ENCODE measurements at places on chromosomes 1 and 21. TPM values are rescaled to one million over a fixed set of nuclear protein-coding genes. Genes with fewer than 3 reads are reported as not detected.

- DNase-seq: peak; percentile 0
These were observed 18.6 kb upstream of the PADI1 start for GRCh38 chr1:17186216-17186909.

DNA sequence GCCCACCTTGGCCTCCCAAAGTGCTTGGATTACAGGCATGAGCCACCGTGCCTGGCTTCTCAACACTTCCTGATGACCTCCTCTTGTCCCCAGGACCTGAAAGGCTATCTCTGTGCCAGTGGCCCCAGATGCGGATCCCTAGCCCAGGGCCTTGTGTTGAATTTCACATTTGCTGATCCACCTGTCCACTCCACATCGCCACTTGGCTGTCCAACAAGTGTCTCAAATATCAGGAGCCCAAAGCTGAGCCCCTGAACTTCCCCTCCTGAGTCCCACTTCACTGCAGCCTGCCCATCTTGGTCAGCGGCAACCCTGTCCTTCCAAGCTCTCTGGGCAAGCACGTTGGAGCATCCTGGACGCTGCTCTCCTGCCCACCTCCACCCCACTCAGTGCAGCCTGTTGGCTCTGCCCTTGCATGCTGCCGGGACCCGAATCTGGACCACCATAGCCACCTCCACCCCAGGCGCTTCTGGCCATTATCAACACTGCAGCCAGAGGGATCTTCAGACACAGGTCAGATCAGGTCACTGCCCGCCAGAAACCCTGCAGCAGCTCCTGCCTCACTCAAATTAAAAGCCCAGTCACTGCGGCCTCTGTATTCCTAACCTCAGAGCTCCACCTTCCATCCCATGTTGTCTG is 352.5 kb upstream of the VAMP3 start:
- no peak for DNase-seq

GRCh38 chr1:220776720-220777326 is 9.9 kb upstream of the MTARC1 start:
- peak; percentile 78 for DNase-seq

DNA sequence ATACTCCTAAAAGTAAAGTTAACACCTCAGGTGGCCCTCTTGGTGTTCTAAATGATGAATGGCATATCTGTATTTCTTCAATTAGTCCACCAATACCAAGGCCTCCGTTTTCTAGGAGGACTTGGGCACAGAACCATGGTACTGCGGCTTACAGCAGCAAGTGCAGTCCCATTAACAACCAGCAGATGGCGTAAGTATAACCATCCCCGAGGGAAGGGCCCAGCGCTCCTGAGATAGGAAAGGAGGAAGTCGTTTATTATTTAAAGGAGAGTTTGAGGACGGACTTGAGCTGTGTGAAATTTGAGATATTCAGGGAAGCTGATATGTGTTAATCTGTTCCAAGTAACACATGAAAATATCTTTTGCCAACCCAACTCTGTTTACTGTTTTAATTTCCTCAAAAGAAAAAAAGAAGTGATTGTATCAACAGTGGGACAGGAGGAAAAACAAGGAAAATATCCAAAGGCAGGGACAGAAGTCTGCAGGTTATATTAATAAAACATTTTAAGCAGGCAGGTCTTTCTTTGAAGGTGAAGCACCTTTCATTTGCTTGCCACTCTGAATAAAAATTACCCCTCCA is 37.7 kb upstream of the KCNJ15 start:
- DNase-seq: peak; percentile 76

DNA sequence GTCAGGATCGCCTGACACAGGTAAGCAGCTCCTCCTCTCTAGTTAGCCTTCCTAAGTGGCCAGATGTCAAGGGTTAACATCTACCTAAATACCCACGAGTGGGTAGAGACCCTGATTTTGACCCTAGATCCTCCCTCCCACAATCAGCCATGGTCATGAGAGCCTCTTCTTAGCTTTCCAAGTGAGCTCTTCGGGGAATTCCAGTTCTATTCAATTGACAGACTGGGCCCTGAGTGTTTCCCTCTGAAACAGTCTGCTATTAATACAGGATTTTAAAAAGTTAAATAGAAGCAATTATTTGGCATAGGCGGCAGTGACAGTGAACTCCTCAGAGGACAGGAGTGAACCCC is 28.1 kb downstream of the C2CD2 start:
- no peak for DNase-seq

Gene C8B
- total RNA-seq: not detected

Gene G0S2
- total RNA-seq: 5.8 TPM

Gene MARK1
- total RNA-seq: 5.1 TPM

Gene TAS1R1
- not detected for total RNA-seq
